ENCODE measurements at places on chromosomes 1 and 21.

GRCh38 chr21:42820616-42821465, 58.5 kb downstream of the WDR4 start:
- DNase-seq: no peak

DNA sequence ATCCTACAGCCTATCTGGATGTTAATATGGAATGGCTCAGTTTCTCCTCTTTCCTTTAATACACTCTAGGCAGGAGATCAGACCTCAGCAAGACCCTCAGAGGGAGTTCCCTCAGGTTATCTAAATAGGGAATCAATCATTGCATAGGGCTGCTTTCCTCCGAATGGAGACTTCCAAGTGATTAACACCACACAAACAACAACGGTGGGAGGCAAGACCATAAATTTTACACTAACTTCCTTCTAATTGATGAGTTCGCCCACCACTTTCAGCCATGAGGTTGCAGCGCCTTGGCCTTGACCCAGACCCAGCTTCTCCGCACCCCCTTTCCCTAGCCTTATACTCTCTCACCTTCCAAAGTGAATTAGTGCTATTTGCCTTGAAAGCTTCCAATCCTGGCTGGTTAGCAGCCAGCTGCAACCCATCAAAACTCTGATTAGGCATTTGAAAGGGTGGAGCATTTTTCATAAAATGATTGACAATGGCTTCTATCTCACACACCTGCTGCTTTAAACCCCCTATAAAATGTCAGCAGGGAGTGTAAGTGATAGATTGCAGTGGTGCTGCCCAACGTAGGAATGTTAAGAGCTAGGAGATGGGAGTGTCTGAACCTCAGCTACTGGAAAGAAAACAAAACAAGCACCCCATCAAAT, 534.9 kb upstream of the USP24 start:
- no peak for DNase-seq

GRCh38 chr21:33968080-33968994, 52.7 kb upstream of the ATP5PO start:
- no peak for DNase-seq

DNA sequence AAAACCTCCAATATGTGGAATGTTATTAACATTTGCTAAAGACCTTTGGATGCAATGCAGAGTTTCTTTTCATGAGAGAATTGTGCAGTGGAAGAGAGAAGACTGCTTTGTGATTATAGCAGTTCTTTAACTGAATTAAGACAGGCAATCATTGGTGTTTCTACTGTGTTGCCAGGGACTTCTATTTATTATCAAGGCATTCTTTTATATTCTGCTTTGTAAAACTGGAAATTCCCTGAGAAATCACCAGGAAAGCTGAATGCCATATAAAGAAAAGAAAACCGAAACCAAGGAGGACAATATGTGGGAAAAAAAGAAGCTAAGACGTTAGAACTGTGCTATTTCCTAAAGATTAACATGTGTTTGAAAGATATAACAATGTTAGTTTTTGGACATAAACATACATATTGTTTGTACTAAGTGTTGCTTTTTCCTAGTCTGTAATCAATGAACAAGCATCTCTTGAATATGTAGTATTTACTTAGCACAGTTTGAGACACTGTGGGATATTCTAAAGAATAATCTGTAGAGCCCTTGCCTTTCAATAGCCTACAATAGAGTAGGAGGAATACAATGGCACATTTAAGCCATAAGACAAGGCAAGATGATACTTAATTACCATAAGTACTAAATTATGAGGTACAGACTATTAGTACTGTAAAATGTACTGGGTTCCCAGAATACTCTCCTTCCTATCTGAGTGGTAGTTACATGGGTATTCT, 47.1 kb downstream of the EXTL2 start:
- DNase-seq: no peak

- no peak for DNase-seq
Measured at GRCh38 chr1:35475856-35476674, 81.1 kb downstream of the KIAA0319L start.

- DNase-seq: no peak
Measured at GRCh38 chr1:110608247-110608646, 2.1 kb upstream of the KCNA2 start.

GRCh38 chr1:89978755-89979154, 16.2 kb upstream of the ZNF326 start:
- no peak for DNase-seq

GRCh38 chr1:52604063-52604770, 2.0 kb downstream of the GPX7 start:
- DNase-seq: no peak

DNA sequence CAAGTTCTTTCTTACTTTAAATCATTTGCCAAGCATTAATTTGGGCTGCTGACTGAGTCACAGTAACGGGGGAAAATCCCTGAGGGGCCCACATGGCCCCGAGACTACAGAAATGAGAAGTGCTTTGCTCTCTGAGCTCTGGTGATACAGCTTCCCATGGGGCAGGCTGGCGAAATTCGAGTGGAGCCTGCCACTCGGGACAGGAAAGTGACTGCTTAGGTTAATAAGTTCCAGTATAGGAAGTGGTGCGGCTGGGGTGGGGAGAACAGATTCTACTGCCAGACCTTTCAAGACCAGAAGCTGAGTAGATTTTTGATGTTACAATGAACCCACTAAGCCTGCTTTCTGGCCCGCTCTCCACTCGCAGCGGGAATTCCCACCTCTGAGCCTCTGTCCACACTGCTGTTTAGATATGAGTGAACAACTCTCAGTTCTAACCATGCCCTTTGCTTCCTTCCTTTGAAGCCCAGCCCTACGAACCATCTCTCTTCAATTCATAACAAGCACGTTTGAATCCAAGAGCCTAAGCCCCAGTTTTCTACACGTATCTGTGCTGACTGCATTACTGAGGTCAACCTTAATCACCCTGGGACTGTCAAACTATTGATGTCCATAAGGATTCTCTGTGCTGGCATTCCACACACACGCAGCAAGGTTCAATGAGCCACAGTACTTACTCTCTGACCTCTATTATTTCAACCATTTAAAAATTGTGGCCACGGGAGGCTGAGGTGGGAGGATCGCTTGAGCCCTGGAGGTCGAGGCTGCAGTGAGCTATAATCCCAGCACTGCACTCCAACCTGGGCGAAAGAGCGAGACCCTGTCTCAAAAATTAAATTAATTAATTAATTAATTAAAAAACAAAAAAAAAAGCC, 9.6 kb downstream of the ZBTB17 start:
- no peak for DNase-seq

DNA sequence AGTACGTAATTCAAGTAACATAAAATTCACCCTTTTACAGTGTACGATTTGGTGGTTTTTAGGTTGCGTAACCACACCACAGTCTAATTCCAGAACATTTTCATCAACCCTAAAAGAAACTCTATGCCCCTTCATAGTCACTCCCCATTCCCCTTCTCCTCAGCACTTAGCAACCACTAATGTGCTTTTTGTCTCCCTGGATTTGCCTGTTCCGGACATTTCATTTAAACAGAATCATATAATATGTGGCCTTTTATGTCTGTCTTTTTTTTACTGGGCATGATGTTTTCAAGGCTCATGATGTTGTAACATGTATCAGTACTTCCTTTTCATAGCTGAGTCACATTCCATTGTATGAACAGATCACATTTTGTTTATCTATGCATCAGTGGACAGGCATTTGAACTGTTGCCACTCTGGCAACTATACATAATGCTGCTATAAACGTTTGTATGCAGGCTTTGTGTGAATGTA, 20.8 kb downstream of the OBSCN start:
- no peak for DNase-seq

- DNase-seq: no peak
Measured at GRCh38 chr1:201026836-201027235, 3.3 kb upstream of the KIF21B start.

- no peak for DNase-seq
Measured at GRCh38 chr1:17437260-17437579, 2.3 kb downstream of the RCC2 start.

DNA sequence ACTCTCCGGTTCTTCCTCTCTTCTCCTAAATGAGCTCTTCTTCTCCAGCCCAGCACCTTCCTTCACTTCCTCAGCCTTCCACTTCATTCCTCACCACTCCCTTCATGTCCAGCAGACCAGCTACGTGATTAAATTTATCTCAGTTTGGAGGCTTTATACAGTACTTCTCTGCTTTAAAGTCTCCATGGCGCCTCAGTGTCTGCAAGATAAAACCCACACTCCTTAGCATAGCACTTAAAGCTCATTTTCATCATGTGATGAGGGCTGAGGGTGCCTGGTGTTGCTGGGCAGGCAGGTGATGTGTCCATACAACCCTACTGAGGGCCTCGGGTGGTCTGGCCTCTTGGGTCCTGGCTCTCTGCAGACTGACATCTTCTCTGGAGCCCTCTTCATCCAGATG, 7.7 kb downstream of the SLC5A9 start:
- no peak for DNase-seq

GRCh38 chr21:33974513-33975468, 59.2 kb upstream of the ATP5PO start:
- no peak for DNase-seq

DNA sequence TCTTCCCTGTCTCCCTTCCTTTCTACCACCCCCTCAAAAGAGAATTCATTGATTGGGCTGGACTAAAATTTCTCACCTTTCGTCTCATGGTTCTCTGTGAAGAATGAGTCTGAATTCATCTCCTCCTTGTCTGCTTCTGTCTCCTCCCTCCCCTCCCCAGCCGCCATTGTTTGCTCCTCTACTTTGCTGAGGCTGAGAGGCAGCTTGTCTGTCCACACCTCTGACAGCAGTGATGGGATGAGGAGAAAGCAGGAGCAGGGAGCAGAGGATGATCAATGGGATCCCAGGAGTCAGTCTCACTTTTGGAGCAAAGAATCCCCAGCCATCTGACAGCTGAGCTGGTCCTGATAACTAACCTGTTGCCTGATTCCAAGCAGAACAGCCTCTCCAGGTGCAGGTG, 2.5 kb downstream of the ILDR2 start:
- no peak for DNase-seq

- no peak for DNase-seq
Measured at GRCh38 chr21:29669416-29669815, 270.4 kb downstream of the GRIK1 start.

- DNase-seq: no peak
Measured at GRCh38 chr1:167777269-167777650, 55.5 kb downstream of the MPZL1 start.

DNA sequence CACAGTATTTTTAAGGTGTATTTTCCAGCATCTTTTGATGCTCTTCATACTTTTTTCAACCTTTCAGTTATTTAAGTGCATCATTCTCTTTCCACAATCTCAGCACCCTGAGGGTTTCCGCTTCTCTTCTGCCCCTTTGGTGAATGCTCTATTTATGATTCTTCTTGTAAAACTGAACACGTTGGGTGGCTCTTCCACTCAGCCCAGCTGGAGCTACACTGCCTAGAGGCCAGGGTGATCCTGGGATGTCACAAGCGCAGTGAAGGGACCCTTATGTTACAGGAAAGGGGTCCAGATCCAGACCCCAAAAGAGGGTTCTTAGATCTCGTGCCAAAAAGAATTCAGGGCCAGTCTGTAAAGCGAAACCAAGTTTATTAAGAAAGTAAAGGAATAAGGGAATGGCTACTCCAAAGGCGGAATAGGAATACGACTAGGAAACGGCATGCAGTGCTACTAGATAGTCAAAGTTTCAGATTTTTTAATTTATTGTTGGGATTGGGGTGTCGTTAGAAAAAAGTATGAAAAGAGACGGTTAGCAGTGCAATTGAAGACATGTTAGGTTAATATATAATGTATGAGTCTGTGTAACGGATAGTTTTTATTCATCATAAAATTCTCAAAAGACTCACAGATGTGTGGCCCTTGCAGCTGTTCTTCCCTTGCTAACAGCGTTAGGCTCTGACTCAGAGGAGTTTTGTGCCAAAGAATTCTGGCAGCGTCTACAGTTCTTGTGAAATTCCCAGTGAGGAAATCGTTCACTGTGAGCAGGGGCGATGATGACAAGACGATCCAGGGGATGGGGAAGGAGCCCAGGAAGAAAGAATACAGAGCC, 14.4 kb upstream of the ERVH48-1 start:
- peak; percentile 88 for DNase-seq

DNA sequence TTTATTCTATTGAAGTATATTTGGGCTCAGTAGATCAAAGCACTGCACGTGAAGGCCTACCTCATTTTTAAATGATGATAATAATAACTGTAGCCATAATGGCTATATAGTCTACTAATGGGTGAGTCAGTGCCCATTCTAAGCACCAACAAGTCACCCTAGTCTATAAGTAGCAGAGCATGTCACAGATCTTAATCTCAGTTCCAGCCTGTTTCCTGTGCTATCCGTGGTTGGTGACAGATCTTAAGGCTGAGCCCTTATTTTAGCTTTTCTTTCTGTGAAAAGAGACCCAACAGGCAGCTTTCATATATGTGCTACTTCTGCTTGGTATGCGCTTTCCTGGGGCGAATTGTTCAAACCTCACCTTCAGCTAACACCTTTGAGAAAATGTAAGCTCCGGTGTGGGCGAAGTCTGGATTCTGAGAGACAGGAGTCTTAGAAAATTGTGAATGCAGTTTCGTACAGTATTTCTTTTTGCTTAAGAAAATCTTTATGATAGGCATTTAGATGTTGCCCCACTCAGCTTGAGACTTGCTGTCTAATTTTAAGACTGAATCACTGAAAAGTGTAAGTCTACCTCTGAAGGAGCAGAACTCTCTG, 59.6 kb downstream of the FMN2 start:
- no peak for DNase-seq

GRCh38 chr1:27596986-27597385, 7.0 kb downstream of the AHDC1 start:
- no peak for DNase-seq

GRCh38 chr1:98698625-98699024, 37.1 kb downstream of the SNX7 start:
- DNase-seq: no peak

GRCh38 chr21:25639551-25640201, 618 bp downstream of the JAM2 start:
- DNase-seq: no peak

DNA sequence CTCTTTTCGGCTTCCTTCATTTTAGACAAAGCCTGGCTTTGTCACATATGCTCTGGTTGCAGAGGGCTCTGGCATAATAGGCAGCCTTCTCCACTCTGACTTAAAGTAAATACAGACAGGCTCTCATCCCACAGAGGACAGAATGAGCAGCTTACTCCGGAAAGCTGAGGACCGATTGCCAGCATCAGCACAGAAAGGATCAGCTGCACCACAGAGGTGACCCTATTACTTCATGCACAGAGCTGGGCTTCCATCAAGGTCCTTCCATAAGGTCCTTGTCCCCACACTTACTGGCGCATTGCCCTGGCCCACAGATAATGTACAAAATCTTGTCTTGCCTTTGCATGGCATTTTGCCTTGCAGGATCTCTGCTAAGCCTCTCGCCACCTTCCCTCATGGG, 67.6 kb downstream of the SEC16B start:
- no peak for DNase-seq

- no peak for DNase-seq
Measured at GRCh38 chr21:43933199-43933598, 68.2 kb downstream of the AGPAT3 start.

DNA sequence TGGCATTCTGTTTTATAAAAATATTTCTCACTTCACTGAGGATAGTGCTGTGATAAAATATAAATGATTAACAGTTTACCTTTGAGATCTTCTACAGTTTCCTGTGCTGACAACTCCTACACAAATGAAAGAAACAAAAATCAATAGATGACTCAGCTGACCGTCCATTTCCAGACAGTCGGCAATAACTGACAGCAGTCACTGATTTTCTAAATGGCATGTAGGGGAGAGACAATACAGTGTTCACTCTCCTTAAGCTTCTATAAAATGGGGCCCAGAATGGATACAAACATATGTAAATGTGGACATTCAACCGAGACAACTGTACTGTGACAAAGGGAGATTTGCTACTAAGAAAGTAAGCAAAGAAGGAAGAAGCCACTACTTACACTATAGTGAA, 34.3 kb downstream of the PCNX2 start:
- DNase-seq: no peak

Measured in coronary artery (tissue), 2 donors.